Memory B cell (primary cell): ENCODE measurements at places on chromosomes 3 and 15.

DNA sequence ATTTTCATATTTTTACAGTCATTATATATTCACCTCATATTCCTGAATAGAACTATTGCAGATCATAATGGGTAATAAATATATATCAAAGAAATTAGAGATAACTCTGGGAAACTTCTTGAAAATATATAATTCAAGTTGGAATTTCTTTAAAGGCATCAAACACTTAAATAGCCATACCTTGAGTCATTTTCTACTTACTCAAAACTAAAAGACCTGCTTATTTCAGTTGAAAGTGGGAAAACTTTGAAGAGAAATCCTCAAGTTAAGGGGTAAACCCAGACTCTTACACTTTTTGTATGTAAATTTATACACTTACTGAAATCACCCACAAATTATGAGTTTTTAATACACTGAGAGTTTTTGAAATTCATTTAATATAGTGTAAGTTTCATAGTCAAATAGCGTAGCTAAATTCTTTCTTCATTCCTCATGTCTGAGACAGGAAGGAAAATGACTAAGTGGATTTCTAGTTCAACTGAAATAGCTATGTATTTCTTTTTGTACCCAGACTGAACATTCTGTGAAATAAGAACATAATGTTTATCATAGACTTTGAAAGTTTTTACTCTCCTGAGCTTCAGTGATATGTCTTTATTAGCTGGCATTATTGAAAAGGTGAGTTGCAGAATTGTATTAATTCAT lies 4.6 kb upstream of the ALCAM start:
- no peak for DNase-seq

DNA sequence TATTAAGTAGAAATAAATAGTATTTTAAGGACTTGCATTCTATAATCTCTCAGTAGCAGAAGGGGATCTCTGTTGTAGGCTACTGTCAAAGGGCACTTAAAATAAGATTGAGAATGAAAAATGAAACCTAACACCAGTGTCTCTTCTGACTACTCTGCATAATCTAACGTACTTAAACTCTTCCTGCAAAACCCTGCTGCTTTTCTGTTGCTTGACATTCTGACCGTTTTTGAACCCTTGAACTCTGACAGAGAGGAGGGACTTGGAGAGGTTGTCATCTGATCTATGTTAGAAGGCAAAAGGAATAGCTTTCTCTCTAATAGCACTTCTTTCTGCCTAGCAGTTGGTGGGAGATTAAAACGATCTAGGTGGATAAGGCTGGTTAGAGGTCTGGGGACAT lies 204.6 kb downstream of the ZIC1 start:
- DNase-seq = no peak

DNA sequence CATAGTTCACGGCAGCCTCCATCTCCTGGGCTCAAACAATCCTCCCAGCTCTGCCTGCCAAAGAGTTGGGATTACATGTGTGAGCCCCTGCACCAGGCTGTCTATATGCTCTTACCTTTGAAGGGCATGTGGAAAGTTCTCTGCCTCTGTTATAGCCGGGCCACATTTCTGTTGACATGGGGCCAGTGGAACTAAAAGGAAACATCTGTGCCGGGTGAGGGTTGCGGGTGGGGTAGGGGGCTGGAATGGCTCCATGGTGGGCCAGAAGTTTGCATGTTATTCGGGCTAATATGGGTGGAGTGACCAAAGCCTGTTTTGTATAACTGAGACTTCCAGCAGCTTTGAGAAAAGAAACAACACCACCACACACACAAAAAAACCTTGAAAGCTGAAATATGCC lies 8.3 kb upstream of the CLEC3B start:
- DNase-seq = no peak

GRCh38 chr3:116821371-116821770 lies 111.8 kb downstream of the TUSC7 start:
- DNase-seq = no peak

GRCh38 chr15:67004142-67004541 lies 61.3 kb upstream of the SMAD3 start:
- no peak for DNase-seq

DNA sequence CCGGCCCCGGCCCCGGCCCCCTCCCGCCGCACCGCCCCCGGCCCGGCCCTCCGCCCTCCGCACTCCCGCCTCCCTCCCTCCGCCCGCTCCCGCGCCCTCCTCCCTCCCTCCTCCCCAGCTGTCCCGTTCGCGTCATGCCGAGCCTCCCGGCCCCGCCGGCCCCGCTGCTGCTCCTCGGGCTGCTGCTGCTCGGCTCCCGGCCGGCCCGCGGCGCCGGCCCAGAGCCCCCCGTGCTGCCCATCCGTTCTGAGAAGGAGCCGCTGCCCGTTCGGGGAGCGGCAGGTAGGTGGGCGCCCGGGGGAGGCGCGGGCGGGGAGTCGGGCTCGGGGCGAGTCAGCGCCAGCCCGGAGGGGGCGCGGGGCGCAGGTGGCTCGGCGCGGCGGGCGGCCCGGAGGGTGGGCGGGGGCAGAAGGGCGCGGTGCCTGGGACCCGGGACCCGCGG lies 352 bp downstream of the CHRD start:
- DNase-seq = no peak

- peak; percentile 56 for DNase-seq
These were observed 5.5 kb upstream of the CFAP100 start for GRCh38 chr3:126389112-126389793.

DNA sequence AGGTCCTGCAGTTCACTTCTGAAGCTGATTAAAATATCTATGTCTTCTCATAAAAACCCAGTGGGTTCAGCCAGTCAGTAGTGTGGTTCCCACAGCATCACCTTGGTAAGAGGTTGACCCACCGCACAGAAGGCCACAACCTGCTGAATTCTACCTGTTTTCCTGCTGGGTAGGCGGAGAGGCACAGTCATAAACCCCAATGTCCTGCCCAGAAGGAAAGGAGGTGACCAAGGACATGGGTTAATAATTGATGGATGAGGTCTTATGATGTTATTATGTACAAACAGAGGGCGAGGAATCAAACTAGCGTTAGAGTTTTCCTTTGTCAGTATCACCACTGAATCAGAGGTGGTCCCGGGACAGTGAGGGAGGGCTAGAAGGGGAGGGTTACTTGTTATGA lies 27.8 kb downstream of the CA12 start:
- no peak for DNase-seq

GRCh38 chr3:155112661-155113389 lies 32.7 kb downstream of the MME start:
- no peak for DNase-seq

DNA sequence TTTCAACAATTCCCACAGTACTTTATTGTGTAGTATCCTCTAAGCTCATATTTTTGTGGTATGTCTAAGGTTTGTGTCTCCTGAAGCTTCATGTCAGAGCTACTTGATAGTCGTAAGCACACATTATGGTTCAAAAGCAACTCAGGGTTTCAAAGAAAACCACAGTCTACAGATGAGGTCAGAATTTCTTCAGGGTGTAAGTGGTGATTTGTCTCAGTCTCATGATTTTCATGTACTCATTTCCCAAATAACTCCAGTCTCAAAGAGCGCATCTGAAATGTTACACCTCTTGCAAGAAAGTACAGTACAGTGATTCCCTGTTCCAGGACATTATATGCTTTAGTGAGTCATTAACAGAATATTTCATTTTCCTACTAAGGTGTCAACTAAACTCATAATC lies 47.5 kb upstream of the SSR3 start:
- no peak for DNase-seq

GRCh38 chr15:61759639-61760038 lies 300.6 kb downstream of the VPS13C start:
- no peak for DNase-seq

DNA sequence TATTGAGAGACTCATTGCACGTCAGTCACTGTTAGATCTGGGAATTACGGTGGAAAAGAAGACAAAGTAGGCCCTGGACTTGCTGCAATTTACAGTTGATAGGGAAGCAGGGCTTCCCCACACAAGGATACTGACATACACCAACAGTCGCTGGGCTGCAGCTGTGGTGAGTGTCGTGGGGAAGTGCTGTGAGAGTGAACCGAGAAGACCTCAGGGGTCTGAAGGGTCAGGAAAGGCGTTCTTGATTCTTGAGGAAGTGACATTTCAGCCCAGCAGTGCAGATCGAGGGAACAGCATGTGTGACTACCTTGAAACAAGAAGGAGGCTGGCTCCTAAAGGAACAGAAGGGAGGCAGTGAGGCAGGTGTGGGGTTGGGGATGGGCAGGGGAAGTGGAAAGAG lies 22.5 kb downstream of the MYZAP start:
- no peak for DNase-seq

GRCh38 chr15:92603743-92604470 lies 51.7 kb downstream of the FAM174B start:
- no peak for DNase-seq

DNA sequence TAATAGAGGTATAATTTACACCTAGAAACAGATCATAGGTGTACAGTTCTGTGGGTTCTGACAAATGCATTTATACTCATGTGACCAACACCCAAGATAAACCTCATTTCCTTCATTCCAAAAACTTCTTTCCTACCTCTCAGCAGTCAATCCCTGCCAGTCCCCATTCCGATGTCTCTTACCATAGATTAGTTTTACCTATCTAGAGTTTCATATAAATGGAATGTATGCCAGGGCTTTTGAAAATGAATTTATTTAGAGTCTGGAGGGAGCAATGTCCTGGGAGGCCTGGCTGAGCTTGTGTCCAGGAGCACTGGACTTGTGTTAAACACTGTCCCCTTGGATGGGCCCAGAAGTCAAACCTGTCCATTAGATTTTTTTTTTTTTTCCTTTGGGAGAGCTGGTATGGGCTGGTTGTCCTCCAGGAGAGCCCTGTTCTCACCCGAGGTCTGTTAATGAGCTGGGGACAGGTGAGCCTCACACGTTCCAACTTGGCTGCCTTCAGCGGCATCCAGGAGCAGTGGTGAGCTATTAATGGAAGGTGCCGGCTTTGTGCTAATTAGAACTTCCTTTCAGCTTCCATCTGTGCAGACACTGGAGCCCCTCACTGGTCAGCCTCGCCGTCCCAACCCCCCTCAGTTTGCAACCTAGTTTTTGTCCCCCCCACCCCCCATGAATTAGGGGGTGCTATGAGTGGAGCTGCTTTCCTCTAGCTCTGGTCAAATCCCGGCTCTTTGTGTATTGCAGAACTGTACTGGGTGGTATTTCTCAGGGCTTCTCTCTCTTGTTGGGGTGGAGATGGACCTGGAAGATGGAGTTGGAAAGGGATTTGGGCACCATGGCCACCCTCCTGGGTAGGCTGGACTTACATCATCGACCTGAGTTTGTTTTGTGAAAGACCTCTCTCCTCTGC lies 40.7 kb upstream of the POLG start:
- no peak for DNase-seq

GRCh38 chr15:87778358-87778757 lies 478.2 kb downstream of the NTRK3 start:
- DNase-seq = no peak

GRCh38 chr15:97023488-97023844 lies 693.0 kb downstream of the NR2F2 start:
- DNase-seq = no peak

- DNase-seq = no peak
These were observed 4.0 kb upstream of the PHGR1 start for GRCh38 chr15:40346579-40347558.

- DNase-seq = no peak
These were observed 44.6 kb upstream of the CCNB2 start for GRCh38 chr15:59060348-59060747.

- no peak for DNase-seq
These were observed 155.0 kb upstream of the BHLHE40 start for GRCh38 chr3:4823986-4824925.

GRCh38 chr3:9500108-9501050 lies 53.2 kb downstream of the LHFPL4 start:
- DNase-seq = peak; percentile 63

- DNase-seq = no peak
These were observed 8.5 kb downstream of the PPCDC start for GRCh38 chr15:75031848-75032247.

DNA sequence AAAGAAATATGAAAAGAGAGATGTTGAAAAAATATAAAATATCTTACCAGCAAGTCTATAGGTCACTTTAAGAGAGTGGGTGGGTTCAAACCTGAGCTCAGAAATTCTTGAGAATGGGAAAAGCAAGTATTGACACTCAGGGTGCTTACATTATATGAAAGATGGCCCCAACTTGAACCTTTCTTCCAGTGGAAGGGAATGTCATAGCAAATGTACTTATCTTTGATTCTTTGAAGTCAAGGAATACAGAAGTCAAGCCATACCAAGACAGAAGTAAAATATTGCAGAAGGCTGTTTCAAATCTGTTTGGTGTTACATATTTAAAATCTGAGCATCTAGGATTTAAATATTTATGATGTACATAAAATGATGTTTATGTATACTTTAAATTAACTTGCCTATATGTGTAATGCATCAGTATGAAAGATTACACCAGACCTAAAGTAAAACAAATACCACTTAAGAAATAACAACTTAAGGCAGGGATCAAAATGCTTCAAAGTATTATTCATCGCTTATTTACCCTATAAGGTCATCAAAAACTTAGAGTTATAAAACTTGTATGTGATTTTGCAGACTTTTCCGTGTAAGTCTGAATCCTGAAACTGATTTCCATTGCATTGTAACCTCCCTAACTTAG lies 8.7 kb downstream of the MME start:
- DNase-seq = no peak

- no peak for DNase-seq
These were observed 12.7 kb downstream of the IL17RD start for GRCh38 chr3:57152151-57153143.

DNA sequence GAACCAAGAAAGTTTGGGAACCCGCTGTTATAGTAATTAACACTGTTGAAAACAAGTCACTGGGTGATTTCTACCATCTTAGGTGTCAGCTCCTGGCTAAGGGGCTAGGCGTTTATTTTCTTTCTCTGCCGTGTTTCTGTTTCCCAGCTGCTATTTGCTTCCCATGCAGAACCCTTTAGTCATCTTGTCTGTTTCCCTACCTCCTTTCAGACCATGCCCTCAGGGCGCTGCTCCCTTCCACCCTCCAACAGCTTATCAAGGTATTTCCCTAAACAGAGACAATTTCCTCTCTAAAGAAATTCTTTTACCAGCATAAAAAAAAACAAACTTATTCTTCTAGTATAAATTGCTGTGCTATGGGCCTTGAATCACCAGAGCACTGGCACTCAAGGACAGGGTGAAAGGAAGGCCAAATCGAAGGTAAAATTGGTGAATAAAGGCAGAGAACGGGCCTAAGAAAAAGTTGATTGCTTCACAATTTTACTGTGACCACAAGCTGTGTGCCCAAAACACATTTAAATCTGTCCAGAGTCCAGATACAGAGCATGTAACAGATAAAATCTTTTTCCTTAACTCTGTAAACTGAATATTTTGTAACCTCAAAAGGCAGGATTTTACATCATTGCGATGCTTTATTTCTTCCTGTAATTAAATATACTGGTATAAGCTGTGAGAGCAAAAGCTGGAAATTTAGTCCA lies 319.2 kb downstream of the ZNF621 start:
- DNase-seq = no peak

DNA sequence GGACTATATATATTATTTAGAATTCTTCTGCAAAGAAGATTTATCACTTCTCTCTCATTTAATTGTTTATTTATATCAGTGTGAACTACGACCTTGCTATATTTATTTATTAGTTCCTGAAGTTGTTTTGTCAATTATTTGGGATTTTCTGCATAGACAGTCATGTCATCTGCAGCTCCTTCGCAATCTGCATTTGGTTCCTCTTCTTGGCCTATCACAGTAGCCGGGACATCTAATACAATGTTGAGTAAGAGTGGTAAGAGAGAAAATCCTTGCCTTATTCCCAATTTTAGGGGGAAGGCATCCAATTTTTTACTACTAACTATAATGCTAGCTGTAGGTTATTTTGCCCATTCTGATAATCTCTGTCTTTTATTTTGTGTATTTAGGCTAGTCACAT lies 39.4 kb downstream of the FOXL2 start:
- DNase-seq = no peak
